ENCODE measurements at places on chromosomes 6 and 20. TPM values are rescaled to one million over a fixed set of nuclear protein-coding genes. Genes with fewer than 3 reads are reported as not detected.

DNA sequence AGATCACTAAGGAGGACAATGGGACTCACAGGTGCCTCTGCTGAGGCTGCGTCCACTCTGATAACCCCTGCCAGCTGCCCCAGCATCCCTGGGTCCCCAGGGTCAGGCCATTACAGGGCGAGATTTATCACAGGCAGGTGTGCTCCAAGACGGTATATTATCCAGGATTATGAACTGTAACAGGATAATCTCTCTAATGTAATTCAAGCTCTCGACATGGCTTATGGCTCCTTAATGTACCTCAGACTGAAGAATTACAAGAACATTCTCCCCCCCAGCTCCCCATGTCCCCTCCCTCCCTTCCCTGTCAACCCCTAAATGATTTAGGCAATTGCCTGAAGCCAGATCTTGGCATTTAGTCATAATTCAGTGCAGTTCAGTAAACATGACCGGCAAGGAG lies 86.8 kb downstream of the NCR2 start:
- peaks cover 19% of the 10 kb centered on the region for H3K27me3 ChIP-seq
- H3K36me3 ChIP-seq: no peaks in the 10 kb centered on the region
- no peak for DNase-seq

- H3K36me3 ChIP-seq: no peaks in the 10 kb centered on the region
- peaks cover 34% of the 10 kb centered on the region for H3K4me1 ChIP-seq
- H3K27me3 ChIP-seq: peaks cover 4% of the 10 kb centered on the region
- no peak for DNase-seq
- H3K27ac ChIP-seq: peak overlapping the region; percentile 87
Measured at GRCh38 chr6:28977341-28978132, 27.6 kb downstream of the ZNF311 start.

GRCh38 chr6:131807644-131808459 lies at the start of gene ENPP1:
Gene ENPP1 (plus strand): TSS chr6:131808020. CDS start chr6:131808036, 16 bp downstream.
- H3K4me1 ChIP-seq: peaks cover 28% of the 10 kb centered on the region
- H3K27me3 ChIP-seq: peaks cover 35% of the 10 kb centered on the region
- peak within 1 kb of the TSS; percentile 59 for H3K27ac ChIP-seq

DNA sequence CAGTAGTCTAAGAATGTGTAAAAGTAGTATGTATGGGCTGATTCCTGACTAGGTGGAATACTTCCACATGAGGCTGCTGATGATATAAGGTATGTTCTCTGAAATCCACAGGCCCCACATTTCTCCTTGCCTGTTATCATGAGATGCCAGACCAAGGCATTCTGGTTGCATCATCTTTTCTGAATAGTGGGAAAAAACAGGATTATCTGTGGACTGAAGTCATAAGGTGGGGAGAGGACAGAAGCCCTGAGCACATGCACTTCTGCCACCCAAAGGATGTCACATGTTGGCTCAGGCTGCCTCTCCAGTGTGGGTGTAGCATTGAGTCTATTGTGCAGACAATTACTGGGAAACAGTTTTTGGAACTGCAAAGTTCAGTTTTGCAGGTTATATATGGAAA lies 184.5 kb upstream of the RAB32 start:
- no peaks in the 10 kb centered on the region for H3K27me3 ChIP-seq
- no peaks in the 10 kb centered on the region for H3K36me3 ChIP-seq
- H3K4me3 ChIP-seq: no peak overlapping the region

DNA sequence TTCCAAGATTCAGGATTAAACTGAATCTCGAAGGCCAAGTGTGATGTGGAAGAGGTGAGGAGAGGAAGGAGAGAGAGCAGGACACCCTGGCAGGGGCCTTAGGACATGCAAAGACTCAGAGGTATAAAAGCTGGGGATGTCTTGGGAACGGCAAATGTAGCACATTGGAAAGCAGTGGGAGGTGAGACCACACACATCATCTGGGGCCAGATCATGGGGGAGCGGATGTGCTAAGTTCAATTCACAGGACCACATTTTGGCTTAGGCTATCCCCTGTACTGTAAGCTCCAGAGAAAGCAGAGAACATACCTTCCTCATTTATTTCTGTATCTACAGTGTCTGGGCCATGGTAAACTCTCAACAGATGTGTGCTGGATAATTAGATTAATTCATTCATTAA lies 59.5 kb upstream of the MBOAT1 start:
- H3K4me3 ChIP-seq: no peak overlapping the region
- no peaks in the 10 kb centered on the region for H3K27me3 ChIP-seq
- H3K36me3 ChIP-seq: no peaks in the 10 kb centered on the region

- H3K4me3 ChIP-seq: no peak overlapping the region
- H3K27ac ChIP-seq: no peak overlapping the region
- no peaks in the 10 kb centered on the region for H3K27me3 ChIP-seq
- no peak for DNase-seq
- peaks cover 19% of the 10 kb centered on the region for H3K4me1 ChIP-seq
- peaks cover 6% of the 10 kb centered on the region for H3K36me3 ChIP-seq
Measured at GRCh38 chr20:14449323-14449722, 111.9 kb upstream of the FLRT3 start.

- peaks cover 18% of the 10 kb centered on the region for H3K36me3 ChIP-seq
- no peaks in the 10 kb centered on the region for H3K27me3 ChIP-seq
- peak overlapping the region; percentile 82 for H3K27ac ChIP-seq
- peaks cover 37% of the 10 kb centered on the region for H3K4me1 ChIP-seq
- no peak for DNase-seq
Measured at GRCh38 chr6:169700296-169700695, 1.5 kb downstream of the WDR27 start.

- DNase-seq: no peak
- no peak overlapping the region for H3K27ac ChIP-seq
- no peaks in the 10 kb centered on the region for H3K27me3 ChIP-seq
Measured at GRCh38 chr6:143166247-143166695, 105.6 kb downstream of the AIG1 start.

DNA sequence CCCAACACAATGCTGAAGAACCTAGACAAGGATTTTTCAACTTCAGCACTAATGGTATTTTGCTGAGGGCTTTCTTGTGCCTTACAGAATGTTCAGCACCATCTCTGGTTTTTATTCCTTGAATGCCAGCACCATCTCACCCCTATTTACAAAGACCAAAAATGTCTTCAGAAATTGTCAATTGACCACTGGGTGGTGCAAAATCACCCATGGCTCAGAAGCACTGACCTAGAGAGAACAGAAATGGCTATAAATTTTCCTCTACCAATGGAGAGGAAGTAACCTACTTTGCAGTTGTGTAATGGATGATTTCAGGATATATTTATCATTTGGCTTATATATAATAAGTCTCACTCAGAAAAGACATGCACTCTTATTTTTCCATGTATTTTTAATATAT lies 431.0 kb upstream of the IRAK1BP1 start:
- H3K27ac ChIP-seq: no peak overlapping the region
- H3K4me3 ChIP-seq: no peak overlapping the region
- no peak for DNase-seq
- peaks cover 2% of the 10 kb centered on the region for H3K27me3 ChIP-seq
- no peaks in the 10 kb centered on the region for H3K4me1 ChIP-seq

GRCh38 chr6:132060591-132060990 lies 109.4 kb upstream of the CCN2 start:
- no peak for DNase-seq
- H3K27ac ChIP-seq: no peak overlapping the region
- H3K4me1 ChIP-seq: peaks cover 15% of the 10 kb centered on the region
- no peak overlapping the region for H3K4me3 ChIP-seq

DNA sequence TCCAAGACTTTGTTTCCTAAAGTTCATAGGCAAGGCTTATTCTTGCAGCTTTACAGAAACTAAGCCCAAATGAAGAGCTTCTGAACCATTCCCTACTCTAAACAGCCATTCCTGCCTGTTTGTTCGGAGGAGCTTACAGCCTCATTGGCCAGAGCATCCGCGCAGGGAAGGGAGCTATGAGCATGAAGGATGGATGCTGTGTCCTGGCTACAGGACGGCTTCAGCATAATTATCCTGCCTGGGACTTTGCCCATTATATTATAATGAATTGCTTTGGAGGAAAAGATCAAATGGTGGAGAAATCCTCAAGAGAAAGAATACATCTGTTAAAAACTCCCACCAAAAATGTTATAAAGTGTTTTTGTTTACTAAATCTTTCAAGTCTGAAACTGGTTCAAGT lies 378.2 kb upstream of the BTBD3 start:
- no peak for DNase-seq
- H3K27me3 ChIP-seq: no peaks in the 10 kb centered on the region
- no peaks in the 10 kb centered on the region for H3K36me3 ChIP-seq
- H3K4me3 ChIP-seq: no peak overlapping the region

DNA sequence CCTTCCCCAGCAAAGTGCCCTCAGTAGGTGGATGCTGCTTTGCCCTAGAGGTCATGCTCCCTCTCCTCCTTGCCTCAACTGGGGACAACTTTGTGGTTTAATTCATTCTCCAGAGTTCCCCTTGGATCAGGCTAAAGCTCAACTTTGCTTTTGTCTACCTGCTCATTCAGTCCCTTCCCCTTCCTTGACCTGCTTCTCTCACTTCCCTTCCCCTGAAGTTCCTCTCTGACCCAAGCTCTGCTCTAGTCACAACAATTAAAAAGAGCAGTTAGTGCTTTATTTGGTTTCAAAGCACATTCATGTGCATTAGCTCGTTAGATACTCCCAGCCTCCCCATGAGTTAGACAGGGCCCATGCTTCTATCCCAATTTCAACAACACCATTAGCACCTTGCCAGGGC lies 71.3 kb downstream of the DZANK1 start:
- no peak for DNase-seq
- peaks cover 13% of the 10 kb centered on the region for H3K36me3 ChIP-seq
- peaks cover 5% of the 10 kb centered on the region for H3K4me1 ChIP-seq
- no peaks in the 10 kb centered on the region for H3K27me3 ChIP-seq
- no peak overlapping the region for H3K27ac ChIP-seq

GRCh38 chr6:22590423-22590822 lies 21.1 kb downstream of the HDGFL1 start:
- H3K4me1 ChIP-seq: peaks cover 10% of the 10 kb centered on the region
- no peak overlapping the region for H3K4me3 ChIP-seq
- no peaks in the 10 kb centered on the region for H3K27me3 ChIP-seq

- no peaks in the 10 kb centered on the region for H3K36me3 ChIP-seq
- no peak overlapping the region for H3K27ac ChIP-seq
- peaks cover 81% of the 10 kb centered on the region for H3K27me3 ChIP-seq
Measured at GRCh38 chr20:46322641-46323040, 14.3 kb upstream of the CDH22 start.

- H3K27me3 ChIP-seq: no peaks in the 10 kb centered on the region
- H3K27ac ChIP-seq: peak overlapping the region; percentile 36
- peaks cover 32% of the 10 kb centered on the region for H3K4me1 ChIP-seq
- H3K4me3 ChIP-seq: no peak overlapping the region
Measured at GRCh38 chr6:36979347-36979742, 6.7 kb downstream of the MTCH1 start.

DNA sequence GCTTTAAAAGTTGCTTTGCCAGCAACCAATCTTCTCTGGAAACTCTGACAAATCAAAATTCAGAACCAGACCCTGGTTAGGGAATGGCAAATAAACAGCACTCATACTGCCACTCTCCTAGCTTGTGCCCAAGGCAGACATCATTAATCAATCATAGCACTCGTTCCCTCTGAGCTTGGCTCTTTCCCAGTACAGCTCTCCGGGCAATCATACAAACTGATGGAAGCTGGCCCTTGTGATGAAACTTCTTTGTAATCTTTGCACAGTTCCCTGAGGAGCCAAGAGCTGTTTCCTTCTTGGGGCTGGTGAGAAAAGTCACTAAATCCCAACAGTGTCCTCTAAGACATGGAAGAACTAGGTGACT lies 34.7 kb downstream of the KIAA1755 start:
- peaks cover 3% of the 10 kb centered on the region for H3K4me1 ChIP-seq
- H3K36me3 ChIP-seq: no peaks in the 10 kb centered on the region
- no peak for DNase-seq
- no peak overlapping the region for H3K4me3 ChIP-seq

GRCh38 chr6:88143421-88144157 lies 22.6 kb downstream of the CNR1 start:
- no peak overlapping the region for H3K4me3 ChIP-seq
- no peaks in the 10 kb centered on the region for H3K36me3 ChIP-seq
- H3K27me3 ChIP-seq: no peaks in the 10 kb centered on the region
- H3K4me1 ChIP-seq: no peaks in the 10 kb centered on the region

DNA sequence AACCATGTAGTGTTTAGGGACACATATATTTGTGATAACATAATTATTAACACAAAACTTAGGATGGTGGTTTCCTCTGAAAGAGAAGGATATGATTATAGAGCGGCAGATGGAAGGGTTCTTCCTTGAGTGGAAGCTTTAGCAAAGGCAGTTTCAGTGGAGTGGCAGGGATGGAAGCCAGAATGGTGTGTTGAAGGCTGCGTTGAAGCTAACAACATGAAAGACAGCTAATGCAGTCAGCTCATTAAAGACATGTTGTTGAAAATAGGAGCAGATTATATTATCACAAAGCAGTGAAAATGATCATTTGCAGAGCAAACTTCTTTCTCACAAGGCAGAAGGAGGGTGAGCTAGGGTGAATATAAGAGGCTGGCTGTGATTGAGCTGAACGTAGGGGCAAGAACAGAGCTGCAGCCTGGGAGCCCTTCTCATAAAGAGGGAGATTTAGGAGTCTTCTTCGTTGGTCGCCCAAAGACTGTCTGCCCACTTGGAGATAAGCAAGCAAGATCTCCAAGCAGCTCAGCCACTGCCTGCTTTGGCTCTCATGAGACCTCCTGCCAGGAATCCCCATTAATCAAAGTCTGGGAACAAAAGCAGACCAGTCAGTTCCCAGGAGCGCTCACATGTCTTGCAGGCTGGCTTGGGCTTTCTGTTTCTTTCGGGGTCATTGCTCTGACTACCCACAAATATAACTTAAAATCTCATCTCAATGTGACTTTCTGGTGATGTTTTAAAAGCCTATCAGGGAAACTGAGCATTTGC lies 2.6 kb upstream of the ANKRD6 start:
- no peaks in the 10 kb centered on the region for H3K36me3 ChIP-seq
- no peak for DNase-seq
- no peaks in the 10 kb centered on the region for H3K27me3 ChIP-seq

- H3K27ac ChIP-seq: no peak overlapping the region
- H3K4me3 ChIP-seq: peak overlapping the region; percentile 66
- peaks cover 66% of the 10 kb centered on the region for H3K27me3 ChIP-seq
- no peak for DNase-seq
Measured at GRCh38 chr6:169251371-169251802, 2.3 kb downstream of the THBS2 start.

GRCh38 chr20:8471465-8471864 lies 339.4 kb downstream of the PLCB1 start:
- no peak for DNase-seq
- peaks cover 7% of the 10 kb centered on the region for H3K27me3 ChIP-seq
- H3K4me3 ChIP-seq: no peak overlapping the region
- H3K36me3 ChIP-seq: no peaks in the 10 kb centered on the region
- no peak overlapping the region for H3K27ac ChIP-seq
- H3K4me1 ChIP-seq: no peaks in the 10 kb centered on the region

IMPG1 gene
- not detected for total RNA-seq

SYS1 gene
- total RNA-seq: 25.6 TPM

PBOV1 gene
- total RNA-seq: not detected

CRISP3 gene
- total RNA-seq: 0.85 TPM

C6orf163 gene
- 10.0 TPM for total RNA-seq

BTNL2 gene
- not detected for total RNA-seq

DLL1 gene
- total RNA-seq: 3.6 TPM

SLC35F1 gene
- total RNA-seq: 0.64 TPM

TSHZ2 gene
- 31.0 TPM for total RNA-seq

RSPO4 gene
- 8.9 TPM for total RNA-seq

JAG1 gene
- 74.1 TPM for total RNA-seq

CLDN20 gene
- not detected for total RNA-seq

SLCO4A1 gene
- 4.3 TPM for total RNA-seq
